Sigmoid colon (tissue), 7 donors: ENCODE measurements at places on chromosomes 7 and 10. TPM values are rescaled to one million over a fixed set of nuclear protein-coding genes. Genes with fewer than 3 reads are reported as not detected.
A peak's percentile ranks its signal among the peaks of the same experiment; 100 is the strongest.

Gene HECW1
- total RNA-seq: 0.33 TPM

- H3K27ac ChIP-seq: no peak overlapping the region
- H3K27me3 ChIP-seq: no peaks in the 10 kb centered on the region
- H3K4me1 ChIP-seq: no peaks in the 10 kb centered on the region
- DNase-seq: no peak
These were observed 254.5 kb downstream of the AHR start for GRCh38 chr7:17552952-17553351.

DNA sequence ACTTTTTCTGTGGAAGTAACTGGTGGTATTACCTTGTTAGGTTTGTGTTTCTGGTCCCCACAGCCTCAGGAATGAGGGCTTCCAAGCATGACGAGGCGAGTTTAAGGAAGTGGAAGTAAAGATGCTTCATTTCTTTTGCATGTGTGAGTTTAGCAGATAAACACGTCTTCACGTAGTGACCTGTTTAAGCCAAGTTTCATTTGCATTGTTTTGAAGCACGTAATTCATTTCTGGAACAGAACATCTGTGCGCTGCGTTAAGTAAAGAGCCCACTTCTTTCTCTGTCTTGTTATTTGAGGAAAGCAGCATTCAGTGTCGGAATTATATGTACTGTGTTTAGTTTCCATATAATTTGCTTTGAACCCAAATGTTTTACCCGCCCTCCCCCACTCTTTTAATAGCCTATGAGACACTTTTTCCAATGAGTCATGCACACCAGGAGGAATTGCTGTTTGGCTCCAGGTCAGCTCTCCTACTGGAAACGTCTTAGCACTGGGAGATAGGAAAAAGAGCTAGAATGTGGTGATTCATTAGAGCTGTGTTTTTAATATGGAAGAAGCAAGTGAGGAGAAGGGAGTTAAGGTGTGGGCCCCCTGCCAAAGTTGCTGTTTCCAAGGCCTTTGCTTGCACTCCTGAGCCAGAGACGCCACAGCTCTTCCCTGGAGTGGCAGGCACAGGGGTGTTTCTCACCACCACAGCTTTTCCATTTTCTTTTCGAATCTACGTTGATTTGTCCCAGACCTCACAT is 36.7 kb downstream of the BTBD16 start:
- H3K36me3 ChIP-seq: no peaks in the 10 kb centered on the region
- peaks cover 50% of the 10 kb centered on the region for H3K4me1 ChIP-seq
- peak; percentile 95 for DNase-seq
- H3K27me3 ChIP-seq: no peaks in the 10 kb centered on the region

- no peak for DNase-seq
- H3K4me3 ChIP-seq: no peak overlapping the region
- no peaks in the 10 kb centered on the region for H3K27me3 ChIP-seq
- H3K4me1 ChIP-seq: no peaks in the 10 kb centered on the region
- no peak overlapping the region for H3K27ac ChIP-seq
These were observed 4.0 kb downstream of the CYP3A4 start for GRCh38 chr7:99779949-99780348.

DNA sequence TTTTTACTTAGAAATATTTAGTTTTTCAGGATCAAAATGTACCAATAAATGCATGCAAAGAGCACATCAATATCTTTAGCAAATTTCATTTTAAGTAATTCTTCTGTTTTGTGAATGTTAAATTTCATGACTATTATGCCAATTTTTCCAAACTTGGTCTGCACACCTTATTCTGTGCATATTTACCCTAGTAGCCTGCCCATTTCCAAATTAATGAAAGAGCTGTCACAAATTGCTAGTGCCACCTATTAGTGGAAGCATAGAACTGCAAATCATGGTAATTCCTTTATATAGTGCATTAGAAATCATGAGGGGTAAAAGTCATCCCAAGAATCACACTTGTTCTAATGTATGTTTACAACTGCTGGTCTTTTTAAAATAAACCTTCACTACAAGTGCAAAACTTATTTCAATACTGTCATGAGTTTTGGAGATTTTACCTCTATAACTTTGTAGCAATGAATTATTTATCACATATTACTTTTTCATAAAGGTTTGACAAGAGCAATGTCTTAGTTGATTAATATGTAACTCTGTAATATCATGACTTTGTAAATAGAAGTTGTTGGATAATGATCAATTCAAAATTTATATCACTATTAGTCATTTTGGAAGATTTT is 5.7 kb downstream of the SEMA3A start:
- H3K4me1 ChIP-seq: peaks cover 63% of the 10 kb centered on the region
- no peaks in the 10 kb centered on the region for H3K27me3 ChIP-seq
- H3K36me3 ChIP-seq: no peaks in the 10 kb centered on the region
- no peak overlapping the region for H3K4me3 ChIP-seq
- peak overlapping the region; percentile 53 for H3K27ac ChIP-seq

DNA sequence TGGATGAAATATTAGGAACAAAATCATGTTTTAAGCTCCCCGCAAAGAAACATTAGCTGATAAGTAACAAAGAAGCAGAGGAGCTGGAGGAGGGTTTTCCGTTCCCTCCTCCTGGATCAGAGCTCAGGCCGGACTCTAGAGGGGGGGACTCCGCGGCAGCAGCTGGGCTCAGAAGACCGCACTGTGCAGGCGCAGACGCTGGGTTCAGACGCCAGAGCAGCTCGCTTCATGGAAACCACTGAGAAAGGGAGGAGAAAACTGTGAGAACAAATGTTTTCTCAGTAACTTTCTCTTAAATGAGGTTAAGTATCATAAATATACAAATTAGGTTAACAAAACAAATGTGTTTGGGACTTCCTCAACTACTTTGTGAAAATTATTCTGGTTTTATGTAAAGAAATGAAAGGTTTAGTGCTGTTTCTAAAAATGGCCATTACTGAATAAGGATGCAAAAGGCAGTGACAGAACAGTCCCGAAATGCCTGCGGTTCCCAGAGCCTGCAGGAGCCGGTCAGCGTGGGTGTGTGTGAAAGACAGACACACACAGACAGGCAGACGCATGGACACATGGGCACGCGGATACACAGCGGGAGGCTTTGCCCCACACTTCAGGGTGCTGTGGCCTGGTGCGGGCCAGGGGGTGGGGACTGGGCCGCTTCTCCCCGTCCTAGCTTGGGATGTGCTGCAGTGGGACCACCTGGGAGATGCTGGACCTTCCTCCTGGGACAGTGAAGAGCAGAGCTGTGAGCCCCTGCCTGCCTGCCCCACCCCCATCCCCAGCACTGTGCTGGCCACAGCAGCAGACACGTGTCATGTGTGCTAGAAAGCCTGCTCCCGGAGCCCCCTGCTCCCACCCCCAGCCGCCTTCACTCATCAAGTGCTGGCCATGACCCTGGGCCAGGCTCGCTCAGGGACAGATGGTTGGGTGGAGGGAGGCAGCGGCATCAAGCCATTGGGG is 20.3 kb upstream of the ADGRA1 start:
- no peaks in the 10 kb centered on the region for H3K27me3 ChIP-seq
- no peak overlapping the region for H3K27ac ChIP-seq

DNA sequence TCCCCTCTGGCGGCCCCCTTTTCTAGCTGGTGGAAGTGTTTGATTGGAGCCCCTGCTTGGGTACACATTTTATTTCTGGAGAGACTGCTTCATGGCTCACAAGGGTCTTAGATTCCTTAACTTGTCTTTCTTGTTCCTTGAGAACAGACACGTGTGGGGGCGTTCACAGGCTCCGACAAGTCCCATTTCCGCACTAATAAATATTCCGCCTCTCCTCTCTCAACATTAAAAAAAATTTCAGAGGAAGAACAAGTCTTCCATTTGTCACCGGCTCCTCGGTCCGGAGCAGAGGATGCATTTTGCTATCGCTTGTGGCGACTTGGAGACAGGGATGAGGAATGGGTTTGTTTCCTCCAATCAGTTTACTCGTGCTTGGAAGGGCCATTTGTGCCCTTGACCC is 134.0 kb upstream of the PODXL start:
- no peak overlapping the region for H3K27ac ChIP-seq
- peaks cover 13% of the 10 kb centered on the region for H3K27me3 ChIP-seq
- no peak for DNase-seq
- no peaks in the 10 kb centered on the region for H3K4me1 ChIP-seq

- H3K27ac ChIP-seq: peak overlapping the region; percentile 13
- DNase-seq: no peak
- no peaks in the 10 kb centered on the region for H3K36me3 ChIP-seq
- H3K4me1 ChIP-seq: peaks cover 74% of the 10 kb centered on the region
- H3K27me3 ChIP-seq: no peaks in the 10 kb centered on the region
These were observed 432.6 kb downstream of the TNS3 start for GRCh38 chr7:47149208-47149839.
